Nephron progenitor cell (in vitro differentiated cells): ENCODE measurements at places on chromosomes 12 and 14.

GRCh38 chr12:109369831-109370230, 22.1 kb downstream of the MYO1H start:
- H3K27ac ChIP-seq, result no peak overlapping the region
- no peaks in the 10 kb centered on the region for H3K4me1 ChIP-seq
- no peak for DNase-seq

DNA sequence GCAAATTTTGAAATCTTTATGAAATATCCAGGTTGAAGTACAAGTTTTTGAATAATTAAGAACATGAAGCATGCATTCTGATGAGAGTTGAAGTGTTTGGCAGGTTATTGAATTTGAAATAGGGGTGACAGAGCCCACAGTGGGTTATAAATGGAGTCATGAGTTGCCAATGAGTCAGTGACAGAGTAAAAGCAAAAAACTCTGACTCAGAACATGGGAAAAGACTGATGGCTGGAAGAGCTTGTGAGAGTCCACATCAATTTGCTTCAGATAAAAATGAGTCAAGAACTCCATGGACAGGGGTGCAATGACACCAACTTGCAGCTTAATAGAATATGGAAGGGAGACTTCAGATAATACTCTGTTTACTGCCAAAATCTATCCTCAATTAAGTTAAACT, 105.3 kb downstream of the SLC6A15 start:
- H3K36me3 ChIP-seq, result no peaks in the 10 kb centered on the region
- H3K4me1 ChIP-seq, result no peaks in the 10 kb centered on the region
- no peak overlapping the region for H3K27ac ChIP-seq
- H3K4me3 ChIP-seq, result no peak overlapping the region
- DNase-seq, result no peak
- no peaks in the 10 kb centered on the region for H3K27me3 ChIP-seq

DNA sequence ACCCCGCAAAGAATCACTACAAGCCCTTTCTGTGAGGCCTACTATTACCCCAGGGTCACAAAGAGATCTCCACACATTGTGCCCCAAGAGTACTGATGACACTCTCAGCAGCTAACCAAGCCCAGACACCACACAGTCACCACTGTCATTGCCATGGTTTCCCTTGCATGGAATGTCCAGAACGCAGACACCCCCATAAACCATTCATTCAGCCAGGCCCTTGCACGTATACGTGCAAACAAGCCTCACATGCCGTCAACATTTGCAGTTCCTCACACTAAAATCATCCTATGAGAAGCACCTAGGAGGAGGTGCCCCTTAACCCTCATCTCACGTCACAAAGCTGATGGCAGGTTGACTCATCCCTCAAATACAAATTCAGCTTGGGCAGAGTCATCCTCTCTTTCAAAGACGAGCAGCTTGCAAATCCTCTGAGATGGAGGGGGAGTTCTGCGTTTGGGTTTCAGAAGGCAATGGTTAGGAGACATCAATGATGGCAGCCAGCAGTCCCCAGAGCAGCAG, 17.1 kb upstream of the KRT77 start:
- H3K27ac ChIP-seq, result no peak overlapping the region
- H3K27me3 ChIP-seq, result peaks cover 28% of the 10 kb centered on the region
- no peaks in the 10 kb centered on the region for H3K36me3 ChIP-seq
- H3K4me3 ChIP-seq, result no peak overlapping the region
- no peaks in the 10 kb centered on the region for H3K4me1 ChIP-seq

- no peak overlapping the region for H3K4me3 ChIP-seq
- H3K27me3 ChIP-seq, result peaks cover 13% of the 10 kb centered on the region
- DNase-seq, result no peak
- no peak overlapping the region for H3K27ac ChIP-seq
- H3K4me1 ChIP-seq, result peaks cover 9% of the 10 kb centered on the region
Measured at GRCh38 chr14:35374263-35374712, 30.3 kb downstream of the NFKBIA start.

DNA sequence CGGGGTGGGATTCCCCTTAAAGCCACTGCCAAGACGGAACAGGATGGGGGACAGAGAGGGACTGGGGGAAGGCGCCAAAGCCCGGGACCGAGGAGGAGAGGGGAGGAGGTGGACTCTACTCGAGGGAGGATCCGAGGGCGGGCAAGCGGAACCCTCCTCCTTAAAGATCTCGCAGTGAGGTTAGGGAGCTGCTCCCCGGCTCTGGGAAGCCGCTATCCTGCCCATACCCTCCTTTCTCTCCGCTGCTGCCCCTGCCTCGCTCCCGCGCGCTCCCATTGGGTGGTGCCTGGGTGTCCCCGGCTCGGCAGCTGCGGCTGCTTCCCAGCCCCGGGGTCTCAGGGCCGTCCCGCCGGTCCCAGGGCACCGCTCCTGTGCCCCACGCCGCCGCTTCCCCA, 16.4 kb downstream of the KRT18 start:
- H3K27ac ChIP-seq, result no peak overlapping the region
- H3K4me3 ChIP-seq, result peak overlapping the region; percentile 66
- H3K27me3 ChIP-seq, result peaks cover 6% of the 10 kb centered on the region
- H3K36me3 ChIP-seq, result no peaks in the 10 kb centered on the region

DNA sequence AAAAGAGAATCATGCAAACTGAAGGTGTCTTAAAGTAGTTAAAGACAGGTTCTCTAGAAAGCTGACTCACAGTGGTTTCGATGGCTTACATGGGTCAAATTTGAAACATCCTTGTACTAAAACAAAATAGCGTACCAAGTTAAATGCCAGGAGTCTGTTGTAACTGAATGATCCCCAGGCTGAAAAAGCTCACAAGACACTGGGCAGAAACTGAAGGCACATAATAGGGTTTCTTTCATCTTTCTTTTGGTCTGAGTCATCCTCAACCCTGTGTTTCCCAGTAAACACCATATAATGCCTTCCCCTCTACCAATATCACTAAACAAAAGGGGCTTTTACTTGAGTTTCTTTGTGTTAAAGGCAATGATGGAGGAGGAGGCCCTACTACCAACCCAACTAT, 12.8 kb downstream of the ZFYVE1 start:
- no peak overlapping the region for H3K27ac ChIP-seq
- no peaks in the 10 kb centered on the region for H3K4me1 ChIP-seq
- peaks cover 2% of the 10 kb centered on the region for H3K27me3 ChIP-seq
- H3K4me3 ChIP-seq, result no peak overlapping the region
- H3K36me3 ChIP-seq, result peaks cover 56% of the 10 kb centered on the region
- no peak for DNase-seq

GRCh38 chr12:108564724-108565123, 2.3 kb downstream of the ISCU start:
- no peak overlapping the region for H3K27ac ChIP-seq
- no peak for DNase-seq
- H3K4me1 ChIP-seq, result peaks cover 17% of the 10 kb centered on the region
- peaks cover 3% of the 10 kb centered on the region for H3K27me3 ChIP-seq

- H3K27ac ChIP-seq, result peak overlapping the region; percentile 96
- peak; percentile 8 for DNase-seq
- H3K4me3 ChIP-seq, result no peak overlapping the region
- no peaks in the 10 kb centered on the region for H3K27me3 ChIP-seq
- H3K36me3 ChIP-seq, result no peaks in the 10 kb centered on the region
- peaks cover 43% of the 10 kb centered on the region for H3K4me1 ChIP-seq
Measured at GRCh38 chr12:75666126-75666938, 154.9 kb upstream of the KRR1 start.

DNA sequence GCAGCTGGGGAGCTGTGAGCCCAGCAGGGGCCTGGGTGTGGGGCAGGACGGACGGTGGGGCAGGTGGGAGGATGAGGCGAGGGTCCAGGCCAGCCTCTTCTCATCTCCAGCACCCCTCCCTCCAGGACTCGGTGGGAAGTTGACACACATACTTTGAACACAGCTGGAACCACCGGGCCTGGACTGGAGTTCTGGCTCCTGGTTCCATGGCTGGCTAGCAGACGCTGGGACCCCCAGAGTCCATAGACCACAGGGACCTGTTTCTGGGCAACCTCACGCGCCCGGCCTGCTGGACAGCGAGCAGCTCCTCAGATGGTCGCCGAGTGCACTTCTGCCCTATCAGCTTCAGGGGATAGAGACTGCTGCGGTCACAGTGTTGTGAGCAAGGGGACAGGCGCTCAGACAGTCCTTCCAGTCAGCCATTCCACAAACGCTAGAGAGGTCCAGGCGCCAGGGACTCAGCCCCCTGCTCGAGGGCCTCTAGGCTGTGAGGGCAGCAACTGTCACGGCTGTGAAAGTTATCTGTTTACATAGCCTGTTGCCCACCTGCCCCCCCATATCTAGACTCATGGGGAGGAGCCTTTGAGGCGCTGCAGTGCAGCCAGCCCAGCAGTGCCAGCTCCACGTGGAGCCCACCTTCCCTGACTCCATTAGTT, 25.2 kb downstream of the TCHP start:
- peaks cover 13% of the 10 kb centered on the region for H3K36me3 ChIP-seq
- DNase-seq, result peak; percentile 42
- H3K4me3 ChIP-seq, result peak overlapping the region; percentile 10
- peak overlapping the region; percentile 92 for H3K27ac ChIP-seq
- H3K27me3 ChIP-seq, result peaks cover 6% of the 10 kb centered on the region

DNA sequence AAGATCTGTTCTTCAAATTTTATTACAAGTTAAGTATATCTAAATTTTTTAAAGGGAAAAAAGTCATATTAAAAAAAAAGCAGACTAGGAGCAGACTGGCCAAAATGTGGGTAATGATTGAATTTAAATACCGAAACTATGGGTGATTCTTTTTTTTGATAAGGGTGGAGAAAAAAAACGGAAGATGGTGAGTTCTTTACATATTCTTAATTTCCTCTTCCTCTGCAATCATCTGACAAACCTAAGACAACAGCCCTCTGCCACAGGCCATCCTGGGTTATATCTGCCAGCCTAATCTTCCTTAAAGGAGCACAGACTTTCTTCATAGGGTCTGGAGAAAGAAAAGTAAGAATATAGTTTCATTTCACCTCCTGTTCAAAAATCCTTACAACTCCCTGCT, 108.0 kb downstream of the PPP2R5E start:
- H3K27ac ChIP-seq, result no peak overlapping the region
- H3K36me3 ChIP-seq, result peaks cover 4% of the 10 kb centered on the region
- H3K27me3 ChIP-seq, result no peaks in the 10 kb centered on the region
- no peak for DNase-seq
- no peak overlapping the region for H3K4me3 ChIP-seq
- peaks cover 44% of the 10 kb centered on the region for H3K4me1 ChIP-seq

- no peak overlapping the region for H3K27ac ChIP-seq
- peaks cover 12% of the 10 kb centered on the region for H3K27me3 ChIP-seq
- peaks cover 55% of the 10 kb centered on the region for H3K4me1 ChIP-seq
- H3K36me3 ChIP-seq, result no peaks in the 10 kb centered on the region
- no peak overlapping the region for H3K4me3 ChIP-seq
- DNase-seq, result no peak
Measured at GRCh38 chr14:93064411-93065271, 51.1 kb downstream of the ITPK1 start.

DNA sequence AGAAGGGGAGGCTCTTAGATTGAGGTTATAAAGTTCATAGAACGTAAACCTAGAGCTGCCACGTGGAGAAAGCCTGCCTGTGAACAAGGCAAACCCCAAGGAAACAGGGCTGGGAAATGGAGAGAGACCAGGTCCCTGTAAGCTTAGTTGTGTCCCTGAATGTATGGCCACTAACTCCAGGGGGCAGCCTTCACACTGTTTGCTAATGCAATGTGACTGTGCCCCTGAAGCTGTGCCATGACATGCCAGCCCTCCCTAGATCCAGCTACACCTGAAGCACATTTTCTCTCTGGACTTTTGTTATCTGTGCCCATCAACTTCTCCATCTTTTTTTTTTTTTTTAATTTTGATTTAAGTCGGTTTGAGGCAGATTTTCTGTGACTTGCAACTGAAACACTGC, 60.6 kb upstream of the TMCC3 start:
- H3K36me3 ChIP-seq, result peaks cover 6% of the 10 kb centered on the region
- H3K27ac ChIP-seq, result no peak overlapping the region
- H3K27me3 ChIP-seq, result no peaks in the 10 kb centered on the region
- H3K4me3 ChIP-seq, result no peak overlapping the region
- DNase-seq, result no peak

- no peaks in the 10 kb centered on the region for H3K36me3 ChIP-seq
- H3K4me1 ChIP-seq, result peaks cover 39% of the 10 kb centered on the region
- DNase-seq, result no peak
Measured at GRCh38 chr12:69129564-69129963, 109.8 kb upstream of the CPSF6 start.

GRCh38 chr14:40362856-40363255, 930.6 kb upstream of the FBXO33 start:
- no peak overlapping the region for H3K27ac ChIP-seq
- no peak for DNase-seq

DNA sequence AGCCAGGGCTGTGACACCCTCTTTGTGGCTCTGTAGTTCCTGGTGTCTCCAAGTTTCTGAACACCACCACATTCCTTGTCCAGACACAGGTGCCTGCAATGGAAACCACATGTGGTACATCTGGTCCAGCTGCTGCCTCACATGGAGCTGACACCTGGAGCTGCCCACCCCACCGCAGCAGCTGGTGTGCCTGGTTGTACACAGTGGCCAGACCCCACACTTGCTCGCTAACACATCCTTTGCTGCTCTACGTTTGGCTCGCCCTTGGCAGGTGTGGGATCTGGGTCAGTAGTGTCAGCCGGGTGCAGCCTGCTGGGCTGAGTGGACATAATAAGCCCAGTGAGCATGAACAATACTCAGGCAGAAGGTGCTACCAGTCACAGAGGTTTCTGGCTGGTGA, 198.9 kb downstream of the ADGRD1 start:
- H3K27me3 ChIP-seq, result peaks cover 59% of the 10 kb centered on the region
- H3K4me1 ChIP-seq, result no peaks in the 10 kb centered on the region
- H3K4me3 ChIP-seq, result no peak overlapping the region
- no peak for DNase-seq
- H3K27ac ChIP-seq, result no peak overlapping the region

GRCh38 chr14:33768458-33768830, 182.4 kb downstream of the EGLN3 start:
- H3K36me3 ChIP-seq, result no peaks in the 10 kb centered on the region
- H3K4me3 ChIP-seq, result no peak overlapping the region
- no peaks in the 10 kb centered on the region for H3K27me3 ChIP-seq
- DNase-seq, result no peak
- H3K4me1 ChIP-seq, result peaks cover 65% of the 10 kb centered on the region

DNA sequence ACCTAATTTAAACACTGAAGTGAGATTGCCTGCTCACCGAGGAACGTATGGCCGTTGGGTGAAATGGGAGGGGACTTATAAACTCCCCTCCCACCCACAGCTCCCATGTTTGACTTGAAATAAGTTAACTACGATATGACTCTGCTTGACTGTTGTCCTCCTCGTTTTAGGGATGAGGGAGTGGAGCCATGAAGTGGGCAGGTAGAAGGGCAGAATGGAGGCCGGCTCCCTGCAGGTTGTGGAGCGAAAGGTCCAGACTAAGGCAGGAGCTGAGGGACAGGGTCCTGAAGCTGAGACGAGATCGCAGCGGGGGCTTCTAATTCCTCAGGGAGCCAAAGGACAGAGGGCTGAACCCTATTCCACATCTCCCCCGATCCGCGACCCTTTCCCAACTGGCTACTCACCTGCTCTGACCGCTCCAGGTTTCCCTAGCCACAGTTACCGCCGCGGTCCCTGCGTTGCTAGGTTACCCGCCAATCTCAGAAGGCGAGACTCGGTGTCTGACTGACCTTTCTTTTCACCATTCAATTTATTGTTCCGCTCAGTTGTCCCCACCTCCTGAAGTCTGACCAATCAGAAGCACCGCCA, 577 bp upstream of the TPCN1 start:
- no peak for DNase-seq
- peaks cover 46% of the 10 kb centered on the region for H3K4me1 ChIP-seq
- peak overlapping the region; percentile 68 for H3K27ac ChIP-seq
- peaks cover 3% of the 10 kb centered on the region for H3K27me3 ChIP-seq
- H3K36me3 ChIP-seq, result no peaks in the 10 kb centered on the region
